ENCODE measurements at places on chromosomes 5 and 9.

- no peak for DNase-seq
Observed at GRCh38 chr5:78699552-78700153, 51.1 kb upstream of the LHFPL2 start.

DNA sequence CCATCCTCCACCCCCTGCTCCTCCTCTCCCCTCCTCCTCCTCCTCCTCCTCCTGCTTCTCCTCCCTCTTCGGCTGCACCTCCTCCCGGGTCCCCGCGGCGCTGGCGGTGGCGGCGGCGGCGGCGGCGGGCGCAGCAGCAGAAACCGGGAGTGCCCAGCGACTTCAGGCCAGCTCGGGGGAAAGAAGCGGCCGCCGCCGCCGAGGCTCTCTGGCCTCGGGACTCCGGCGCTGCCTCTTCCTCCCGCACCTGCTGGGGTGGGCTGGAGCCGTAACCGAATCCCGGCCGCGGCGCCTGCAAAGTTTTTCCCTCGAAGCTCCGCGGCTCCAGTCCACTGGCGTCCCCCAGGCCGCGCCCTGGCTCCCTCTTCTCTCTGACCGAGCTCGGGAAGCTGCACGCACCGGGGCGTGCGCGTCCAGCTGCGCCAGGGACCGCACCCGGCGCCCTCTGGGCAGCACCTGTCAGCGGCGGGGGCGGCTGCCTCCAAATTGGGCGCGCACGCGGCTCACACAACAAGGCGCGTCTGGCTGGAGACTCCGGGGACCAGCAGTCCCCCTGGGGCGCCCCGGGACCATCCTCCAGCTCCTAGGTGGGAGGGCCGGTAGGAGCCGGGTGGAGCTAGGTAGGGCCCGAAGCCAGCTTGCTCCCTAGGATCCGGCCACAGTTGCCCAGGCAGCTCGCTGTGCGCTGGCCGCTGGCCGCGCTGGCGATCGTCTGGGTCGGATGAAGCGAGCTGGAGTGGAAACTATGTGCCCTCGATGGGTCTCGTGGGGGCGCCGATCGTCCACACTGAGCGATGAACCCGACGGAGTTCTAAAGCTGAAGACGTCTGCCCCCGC is at the start of gene MCTP1:
Gene MCTP1 (minus strand): TSS at position 523 of the 837 bp plus-strand sequence.
- DNase-seq = peak; percentile 40

GRCh38 chr9:98657897-98658296 is 50.8 kb downstream of the GABBR2 start:
- DNase-seq = no peak

DNA sequence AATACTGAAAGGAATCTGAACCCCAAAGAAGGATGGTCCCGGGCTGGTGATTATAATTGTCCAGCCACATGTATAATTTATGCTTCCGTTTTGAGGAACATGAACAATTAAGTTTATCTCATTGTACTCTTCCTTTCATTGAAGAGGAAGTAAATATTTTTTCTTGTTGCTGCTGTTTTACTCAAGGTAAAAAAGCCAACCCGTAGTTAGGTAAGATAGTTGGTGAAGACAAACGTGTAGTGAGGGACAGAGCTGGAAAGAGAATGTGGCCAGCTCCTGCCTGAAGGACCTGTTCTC is 5.1 kb downstream of the RCL1 start:
- DNase-seq = no peak

- peak; percentile 93 for DNase-seq
Observed at GRCh38 chr9:21994556-21995005, at the start of gene CDKN2B-AS1. Gene CDKN2B-AS1, plus strand, starts transcription at chr9:21994791.

GRCh38 chr9:69535286-69535832 is 136.8 kb downstream of the APBA1 start:
- no peak for DNase-seq

All from NCI-H446 (cell line).